ENCODE measurements at places on chromosomes 5 and 9.

GRCh38 chr9:83060556-83060955, 2.4 kb downstream of the RASEF start:
- DNase-seq, result no peak

- no peak for DNase-seq
These were observed 1.7 kb upstream of the CNTRL start for GRCh38 chr9:121073038-121073437.

DNA sequence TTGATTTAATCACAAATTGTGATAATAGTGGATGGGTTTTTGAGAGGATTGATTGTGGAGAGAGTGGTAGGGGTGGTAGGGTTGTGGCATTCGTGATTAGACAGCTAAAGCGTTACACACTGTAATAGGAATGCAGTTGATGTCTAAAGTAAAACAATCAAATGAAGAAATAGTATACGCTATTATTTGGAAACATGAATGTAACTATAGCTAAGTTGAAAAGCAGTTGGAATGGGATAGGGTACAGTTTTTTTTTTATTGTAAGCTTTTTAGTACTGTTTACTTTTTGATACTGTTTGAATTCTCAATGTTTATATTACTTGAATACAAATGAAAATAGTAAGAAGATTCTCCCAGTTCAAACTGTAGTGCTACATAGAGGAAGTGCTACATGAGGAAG, 51.8 kb downstream of the RANBP17 start:
- no peak for DNase-seq

- no peak for DNase-seq
These were observed 98.0 kb downstream of the PLPPR1 start for GRCh38 chr9:101126556-101126955.

DNA sequence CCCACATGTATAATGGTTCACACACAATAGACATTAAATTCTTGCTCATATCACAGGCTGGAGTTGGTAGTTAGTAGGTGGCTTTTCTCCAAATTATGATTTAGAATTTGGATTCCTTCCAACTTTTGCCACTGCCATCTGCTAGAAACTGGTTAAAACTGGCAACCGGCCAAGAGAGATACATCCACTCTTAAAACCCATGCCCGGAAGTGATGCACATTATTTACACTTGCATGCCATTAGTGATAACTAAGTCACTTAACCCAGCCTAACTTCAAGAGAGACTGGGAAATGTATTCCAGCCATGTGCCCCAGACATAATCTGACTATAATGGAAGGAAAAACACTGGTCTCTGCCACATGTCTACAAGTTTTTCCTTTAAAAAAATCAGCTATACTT, 395.7 kb upstream of the SEMA6A start:
- DNase-seq, result no peak

GRCh38 chr5:67190861-67191260, 5.7 kb downstream of the CD180 start:
- DNase-seq, result no peak

DNA sequence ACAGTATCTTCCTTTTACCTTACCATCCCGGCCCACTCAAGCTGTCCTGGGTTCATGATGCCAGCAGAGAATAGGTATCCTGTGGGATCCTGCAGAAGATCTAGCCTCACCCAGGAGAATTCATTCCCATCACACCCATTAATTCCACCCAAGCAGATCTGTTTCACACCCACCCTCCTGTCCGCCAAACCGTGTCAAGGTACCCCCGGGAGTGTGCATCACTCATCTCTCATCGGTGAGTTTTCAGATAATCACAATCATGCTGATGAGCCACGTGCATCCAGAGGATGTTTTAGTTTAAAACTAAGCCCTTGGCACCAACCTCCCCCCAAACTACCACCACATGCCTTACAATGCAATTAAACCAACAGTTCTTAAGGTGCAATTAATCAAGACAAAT, 18.8 kb downstream of the ANKH start:
- no peak for DNase-seq

DNA sequence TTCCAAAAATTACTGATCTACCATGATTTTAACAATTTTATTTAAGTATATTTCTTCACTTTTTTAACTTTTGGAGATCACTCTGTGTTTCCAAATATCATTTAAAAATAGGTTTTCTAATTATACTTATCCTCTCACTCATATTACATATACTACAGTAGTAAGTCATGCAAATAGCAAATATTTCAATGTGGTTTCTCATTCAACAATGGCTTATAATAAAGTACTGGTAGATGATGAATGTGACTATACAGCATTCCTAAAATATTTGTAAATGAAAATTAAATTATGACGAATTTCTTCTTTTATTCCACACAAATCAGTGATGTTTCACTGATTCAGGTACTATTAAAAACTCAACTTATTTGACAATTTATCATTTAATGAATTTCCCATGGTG, 176.3 kb upstream of the MEF2C start:
- DNase-seq, result no peak

GRCh38 chr5:10248378-10249260, 1.1 kb downstream of the ATPSCKMT start:
- no peak for DNase-seq

DNA sequence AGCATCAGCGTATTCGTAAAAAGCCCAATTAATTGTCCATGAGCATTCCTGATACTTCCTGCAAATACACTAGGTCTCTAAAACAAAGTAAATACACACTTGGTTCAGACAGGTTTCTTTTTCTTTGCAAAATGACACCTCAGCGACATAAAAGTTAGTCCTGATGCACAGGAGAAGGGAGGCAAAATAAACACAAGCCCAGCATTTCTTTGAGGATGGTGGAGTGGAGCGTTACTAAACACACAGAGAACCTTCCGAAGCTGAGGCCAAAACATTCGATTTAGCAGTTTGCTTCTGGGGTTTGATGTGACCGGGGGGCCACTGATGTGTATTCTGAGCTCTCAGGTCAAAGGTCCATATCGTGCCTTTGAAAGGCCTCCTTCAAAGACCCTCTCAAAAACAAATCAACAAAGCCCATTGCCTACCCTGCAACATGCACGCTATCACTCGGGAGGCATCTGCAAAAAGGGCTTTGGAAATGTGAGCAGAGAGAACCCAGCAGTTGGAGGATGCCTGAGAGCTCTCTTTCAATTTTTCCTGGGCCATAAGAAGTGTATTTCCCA, 268.4 kb upstream of the PANK3 start:
- no peak for DNase-seq

DNA sequence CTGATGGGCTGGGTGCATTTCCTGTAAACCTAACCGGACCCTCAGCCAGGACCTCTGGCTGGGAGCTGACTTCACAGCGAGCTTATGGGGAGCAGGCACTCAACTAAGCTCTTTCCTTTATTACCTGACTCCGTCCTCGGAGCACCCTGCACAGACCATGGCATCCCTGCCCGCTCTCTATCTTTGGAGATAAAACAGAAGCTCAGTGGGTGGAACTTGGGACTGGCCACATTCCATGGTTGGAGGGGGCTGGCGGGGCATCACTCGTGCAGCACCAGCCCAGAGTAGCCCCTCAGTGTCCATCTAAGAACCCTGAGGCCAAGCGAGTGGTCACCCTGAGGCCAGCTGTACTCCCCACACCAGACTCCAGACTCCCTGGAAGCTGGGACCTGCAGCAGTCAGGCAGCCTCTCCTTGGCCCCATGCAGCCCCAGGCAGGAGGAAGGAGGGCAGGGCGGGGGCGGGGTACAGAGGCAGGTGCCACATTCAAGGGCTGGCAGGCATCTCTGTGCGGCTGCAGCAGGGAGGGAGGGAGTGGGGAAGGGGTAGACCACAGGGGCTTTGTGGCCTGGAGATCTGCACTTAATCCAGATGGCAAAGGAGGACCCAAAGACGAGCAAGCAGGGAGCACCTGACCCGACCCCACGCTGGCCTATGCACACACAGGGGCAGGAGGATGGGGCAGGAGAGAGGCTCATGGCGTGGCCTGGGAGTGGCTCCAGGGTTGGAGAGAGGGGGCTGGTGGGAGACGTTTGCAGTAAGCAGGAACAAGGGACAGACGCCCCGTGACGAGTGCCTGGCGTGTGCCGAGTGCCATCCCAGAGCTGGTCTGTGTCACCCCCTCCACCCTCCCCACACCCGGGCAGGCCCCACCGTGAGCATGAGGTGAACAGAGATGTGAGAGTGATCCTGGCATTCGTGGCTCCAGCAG, 26.1 kb downstream of the GLT6D1 start:
- no peak for DNase-seq

- DNase-seq, result no peak
These were observed 779 bp upstream of the VCAN start for GRCh38 chr5:83470526-83471404.

DNA sequence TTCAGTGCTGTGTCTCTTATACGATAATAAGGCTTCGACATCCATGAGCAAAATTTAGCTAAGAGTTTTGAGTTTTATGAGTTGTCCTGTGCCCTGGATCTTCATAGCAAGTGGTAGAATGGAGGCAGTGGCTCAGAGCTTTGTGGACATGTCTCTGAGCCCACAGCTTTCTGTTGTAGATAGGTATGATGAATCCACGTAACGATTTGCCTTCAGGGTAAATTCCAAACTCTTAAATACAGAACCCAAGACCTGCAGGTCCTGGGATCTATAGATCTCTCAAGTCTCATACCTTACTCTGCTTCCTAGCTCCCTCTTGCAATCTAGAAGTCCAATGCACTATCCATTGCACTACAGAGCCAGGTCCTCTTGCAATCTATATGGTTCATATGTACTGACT, 59.5 kb upstream of the TLE4 start:
- no peak for DNase-seq

DNA sequence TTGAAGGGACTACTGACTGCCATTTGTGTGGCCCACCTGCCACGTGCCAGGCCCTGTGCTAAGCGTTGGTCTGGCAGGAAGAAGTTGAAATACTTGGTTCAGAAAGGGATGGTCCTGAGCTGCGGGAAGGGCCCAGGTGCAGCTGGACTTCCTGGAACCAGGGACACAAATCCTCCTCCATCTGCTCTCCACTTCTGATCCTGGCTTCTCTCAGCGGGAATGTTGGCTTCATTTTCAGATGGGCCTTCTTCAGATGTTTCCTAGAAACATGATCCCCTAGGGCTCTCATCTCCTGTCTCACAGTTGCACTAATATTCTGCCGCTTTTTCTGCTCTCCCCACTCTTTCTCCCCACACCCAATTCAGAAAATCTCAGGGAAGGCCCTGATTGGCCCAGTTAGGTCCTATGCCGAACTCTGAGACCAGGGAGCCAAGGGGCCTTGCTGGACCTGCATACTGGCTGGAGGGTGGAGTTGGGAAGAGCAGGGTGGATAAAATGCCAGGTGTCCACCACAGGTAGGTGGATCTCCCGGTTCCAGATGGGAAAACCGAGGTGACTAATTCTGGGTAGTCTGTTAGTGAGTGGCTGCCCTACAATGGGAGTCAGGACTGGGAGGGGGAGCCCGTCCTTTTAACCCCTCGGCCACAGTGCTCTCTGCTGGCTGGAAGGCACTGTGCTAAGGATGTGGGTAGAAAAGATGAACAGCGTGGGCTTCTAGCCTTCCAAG, 19.4 kb downstream of the PSAT1 start:
- no peak for DNase-seq

DNA sequence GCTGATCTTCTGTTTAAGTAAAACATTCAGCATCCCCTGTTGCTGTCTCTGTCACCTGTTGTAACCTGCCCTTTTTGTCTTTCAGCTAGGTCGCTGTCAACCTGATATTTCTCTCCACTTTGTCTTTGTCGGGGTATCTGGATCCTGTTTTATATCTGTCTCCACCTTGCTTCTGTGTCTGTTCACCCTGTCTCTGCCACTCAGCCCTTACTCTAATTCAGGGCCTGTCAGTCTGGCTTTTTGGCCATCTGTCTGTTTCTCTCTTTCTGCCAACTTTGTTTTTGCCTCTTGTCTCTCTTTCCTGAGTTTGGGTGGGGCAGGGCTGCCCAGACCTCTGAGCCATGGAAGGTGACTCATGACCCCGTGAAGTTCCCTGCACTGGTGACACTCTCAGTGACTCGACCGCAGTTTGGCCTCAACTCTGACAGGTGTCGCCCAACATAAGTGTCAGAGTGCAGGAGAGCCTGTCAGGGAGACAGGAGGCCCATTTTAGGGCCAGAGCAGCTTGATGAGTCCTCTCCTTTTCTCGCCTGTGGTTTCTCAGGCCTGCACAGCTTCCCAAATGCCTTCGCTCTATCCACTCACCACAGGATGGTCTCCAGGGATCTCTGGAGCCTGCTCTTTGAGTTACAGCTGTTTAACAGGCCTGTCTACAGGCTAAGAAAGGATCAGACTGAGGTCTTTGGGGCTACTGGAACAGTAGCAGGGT, 868 bp downstream of the ZBTB43 start:
- DNase-seq, result peak; percentile 62

DNA sequence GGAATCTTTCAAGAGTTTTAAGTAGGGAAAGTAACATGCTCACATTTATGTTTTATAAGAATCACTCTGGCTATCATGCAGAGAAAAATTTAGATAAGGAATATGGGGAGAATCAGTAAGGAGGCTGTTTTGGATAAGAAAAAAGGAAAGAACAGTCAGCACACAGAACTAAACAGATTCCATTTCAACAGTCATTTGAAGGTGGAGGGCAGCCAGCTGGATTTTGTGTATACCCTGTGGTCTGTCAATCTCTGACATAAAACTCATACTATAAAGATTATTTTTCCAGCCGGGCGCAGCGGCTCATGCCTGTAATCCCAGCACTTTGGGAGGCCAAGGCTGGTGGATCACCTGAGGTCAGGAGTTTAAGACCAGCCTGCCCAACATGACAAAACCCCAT, 64.2 kb downstream of the PCA3 start:
- no peak for DNase-seq

All from stimulated activated CD4-positive, alpha-beta T cell treated with anti-CD3 and anti-CD28 coated beads, Interleukin-1b, Interleukin-23, amount 100 ng/mL, for 4 hours (primary cell).